Nucleus accumbens (tissue), 56 donors: ENCODE measurements at places on chromosomes 7 and 10.
A peak's percentile ranks its signal among the peaks of the same experiment; 100 is the strongest.

DNA sequence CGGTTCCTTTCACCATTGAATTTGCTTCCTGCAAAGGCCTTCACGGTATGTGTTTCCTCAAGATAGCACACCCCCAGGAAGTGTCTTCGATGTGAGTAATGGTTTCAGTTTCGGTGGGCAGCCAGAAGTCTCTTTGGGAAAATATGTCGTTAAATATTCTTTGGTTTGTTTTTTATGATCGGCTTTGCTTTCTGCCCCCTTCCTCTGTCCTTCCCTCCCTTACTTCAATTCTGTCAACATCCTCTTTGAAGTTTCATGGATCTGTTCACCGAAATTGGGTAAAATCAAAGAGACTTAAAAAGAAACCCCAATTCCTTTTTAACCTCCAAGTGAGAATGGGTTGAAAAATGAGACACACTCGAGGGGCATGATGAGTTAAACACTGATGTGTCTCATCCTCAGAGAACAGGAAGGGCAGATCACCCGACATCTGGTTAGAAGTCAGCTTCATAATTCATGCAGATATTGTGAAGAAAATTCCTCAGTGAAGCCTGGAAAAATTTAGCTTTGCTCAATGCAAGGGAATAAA, 170.8 kb upstream of the HABP2 start:
- DNase-seq, result no peak

DNA sequence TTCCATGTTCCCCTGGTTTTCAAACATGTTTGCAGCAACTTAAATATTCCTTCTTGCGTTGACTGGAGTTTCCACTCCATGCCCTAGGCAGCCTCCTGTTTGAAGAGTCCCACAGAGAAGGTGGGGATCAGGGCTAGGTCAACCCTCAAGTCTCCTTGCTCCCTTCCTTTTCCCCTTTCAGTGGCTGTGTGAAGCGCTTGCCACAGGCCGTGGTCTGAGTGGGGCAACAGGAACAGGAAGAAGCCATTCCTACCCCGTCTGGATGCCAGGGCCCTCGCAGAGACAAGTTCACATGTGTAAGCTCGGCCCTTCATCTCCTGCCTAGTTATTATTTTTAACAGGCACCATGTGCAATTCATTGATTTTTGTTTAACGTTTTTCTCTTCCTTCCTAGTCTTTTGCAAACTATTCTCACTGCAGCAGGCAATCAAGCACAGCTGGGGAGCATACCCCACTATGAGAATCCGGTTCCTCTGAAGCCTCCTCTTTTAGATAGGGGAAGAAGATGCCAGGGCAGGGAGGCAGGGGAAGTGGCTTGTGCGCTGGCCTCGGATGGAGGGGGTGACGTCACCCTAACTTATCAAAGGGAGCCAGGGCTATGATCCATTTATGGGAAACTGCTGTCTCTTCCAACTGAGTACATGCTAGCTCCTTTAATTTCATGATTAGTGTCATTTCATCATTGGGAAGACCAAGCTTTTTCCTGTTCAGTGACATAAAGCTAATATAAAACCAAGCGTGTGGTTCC, 64.2 kb downstream of the PRLHR start:
- no peak for DNase-seq

DNA sequence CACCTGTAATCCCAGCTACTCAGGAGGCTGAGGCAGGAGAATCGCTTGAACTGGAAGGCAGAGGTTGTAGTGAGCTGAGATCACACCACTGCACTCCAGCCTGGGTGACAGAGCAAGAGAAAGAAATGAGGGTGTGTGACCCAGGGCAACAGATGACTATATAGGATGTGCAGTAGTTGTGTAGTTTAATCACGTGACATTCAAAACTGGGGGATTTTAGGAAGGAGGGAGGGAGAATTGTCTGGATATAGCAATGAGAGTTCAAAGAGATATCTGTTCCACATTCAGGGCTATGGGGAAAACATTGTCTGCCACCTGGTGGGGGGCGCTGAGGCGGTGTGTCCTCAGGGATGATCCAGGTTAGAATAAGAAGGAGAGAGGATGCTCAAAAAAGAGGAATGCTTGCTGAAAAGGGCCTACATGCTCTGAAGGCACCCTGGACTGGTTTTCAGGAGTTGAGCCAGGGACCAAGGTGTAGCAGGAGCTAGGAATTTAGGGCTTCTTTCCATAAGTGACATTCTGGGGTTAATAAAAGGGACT, 7.8 kb upstream of the ZYX start:
- DNase-seq, result no peak

- DNase-seq, result no peak
Observed at GRCh38 chr10:24358022-24358421, 149.1 kb downstream of the KIAA1217 start.

- no peak for DNase-seq
Observed at GRCh38 chr7:25389489-25390106, 161.3 kb upstream of the NPVF start.

- no peak for DNase-seq
Observed at GRCh38 chr10:74934100-74934812, 107.9 kb downstream of the KAT6B start.

GRCh38 chr10:3902054-3902808, 117.2 kb upstream of the KLF6 start:
- no peak for DNase-seq

GRCh38 chr7:131859147-131859821, 302.9 kb upstream of the PODXL start:
- peak; percentile 26 for DNase-seq

DNA sequence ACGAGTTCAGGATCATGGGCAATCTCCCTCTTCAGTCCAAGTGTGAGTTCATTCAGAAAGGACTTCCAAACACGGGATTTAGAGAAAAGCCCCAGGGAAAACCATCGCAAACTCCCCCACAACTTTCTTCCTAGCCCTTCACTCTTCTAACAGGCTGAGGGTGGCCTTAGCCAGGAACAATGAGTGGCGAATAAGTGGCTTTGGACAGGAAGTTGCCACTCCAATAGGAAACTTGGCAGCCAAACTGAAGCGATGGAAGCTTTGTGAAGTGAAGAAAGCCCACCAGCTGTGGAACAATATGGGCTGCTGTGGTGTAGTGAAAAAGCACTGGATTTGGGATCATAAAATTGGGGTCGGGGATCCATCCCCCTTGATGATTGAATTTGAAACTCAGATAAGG, 193.2 kb downstream of the TEX36 start:
- no peak for DNase-seq

- no peak for DNase-seq
Observed at GRCh38 chr10:94125856-94126255, 132.1 kb downstream of the PLCE1 start.

GRCh38 chr7:594212-594913, 74.7 kb upstream of the PDGFA start:
- DNase-seq, result no peak

GRCh38 chr10:13909516-13910258, 322.9 kb downstream of the PRPF18 start:
- DNase-seq, result no peak

- DNase-seq, result no peak
Observed at GRCh38 chr10:121796342-121796741, 131.5 kb downstream of the ATE1 start.

DNA sequence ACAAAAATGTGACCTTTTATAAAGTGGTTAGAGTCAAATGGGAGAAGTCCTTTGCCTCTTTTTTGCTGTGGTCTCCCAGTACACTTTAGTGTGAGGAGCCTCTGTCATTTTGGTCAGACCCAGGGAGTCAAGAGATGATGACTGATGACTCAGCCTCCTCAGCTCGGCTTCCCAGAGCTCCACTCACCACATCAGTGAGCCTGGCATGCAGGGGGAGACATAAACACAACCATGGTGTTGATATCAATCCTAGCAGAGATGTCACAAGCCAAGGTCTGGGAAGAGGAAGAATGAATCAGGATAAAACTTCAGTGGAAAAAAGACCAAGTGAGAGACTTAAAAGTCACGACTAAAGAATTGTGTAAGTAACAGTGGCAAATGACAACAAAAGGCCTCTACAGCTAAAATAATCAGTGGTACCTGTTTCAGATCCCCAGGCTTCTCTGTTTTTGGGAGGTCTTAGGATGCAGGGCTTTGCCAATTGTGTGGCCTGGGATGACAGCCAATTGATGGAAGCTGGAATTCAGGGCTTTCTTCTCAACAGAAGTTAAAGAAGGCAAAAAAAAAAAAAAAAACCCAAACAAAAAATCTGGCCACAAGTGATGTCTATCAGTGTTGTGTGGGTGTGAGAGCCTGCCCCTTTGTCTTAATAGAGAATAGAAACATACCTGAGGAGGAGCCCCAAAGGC, 50.2 kb downstream of the TFAM start:
- DNase-seq, result no peak

DNA sequence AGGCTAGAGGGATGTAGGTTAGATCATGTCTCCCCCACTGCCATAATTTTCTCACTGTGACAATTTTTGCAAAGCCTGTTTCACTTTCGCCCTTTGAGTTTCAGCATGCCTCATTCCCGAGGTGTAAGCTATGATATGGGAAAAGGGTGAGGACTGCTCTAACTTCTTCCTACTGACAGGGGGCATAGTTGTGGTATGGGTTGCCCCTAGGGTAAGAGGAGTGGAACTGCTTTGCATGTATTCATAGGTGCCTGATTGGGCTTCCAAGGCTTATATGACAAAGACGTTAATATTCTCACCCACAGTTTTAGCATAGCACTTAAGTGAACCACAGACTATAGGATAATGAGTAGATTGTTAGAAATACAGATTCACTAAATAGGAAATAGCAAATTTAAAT, 148.7 kb downstream of the BBS9 start:
- DNase-seq, result no peak

DNA sequence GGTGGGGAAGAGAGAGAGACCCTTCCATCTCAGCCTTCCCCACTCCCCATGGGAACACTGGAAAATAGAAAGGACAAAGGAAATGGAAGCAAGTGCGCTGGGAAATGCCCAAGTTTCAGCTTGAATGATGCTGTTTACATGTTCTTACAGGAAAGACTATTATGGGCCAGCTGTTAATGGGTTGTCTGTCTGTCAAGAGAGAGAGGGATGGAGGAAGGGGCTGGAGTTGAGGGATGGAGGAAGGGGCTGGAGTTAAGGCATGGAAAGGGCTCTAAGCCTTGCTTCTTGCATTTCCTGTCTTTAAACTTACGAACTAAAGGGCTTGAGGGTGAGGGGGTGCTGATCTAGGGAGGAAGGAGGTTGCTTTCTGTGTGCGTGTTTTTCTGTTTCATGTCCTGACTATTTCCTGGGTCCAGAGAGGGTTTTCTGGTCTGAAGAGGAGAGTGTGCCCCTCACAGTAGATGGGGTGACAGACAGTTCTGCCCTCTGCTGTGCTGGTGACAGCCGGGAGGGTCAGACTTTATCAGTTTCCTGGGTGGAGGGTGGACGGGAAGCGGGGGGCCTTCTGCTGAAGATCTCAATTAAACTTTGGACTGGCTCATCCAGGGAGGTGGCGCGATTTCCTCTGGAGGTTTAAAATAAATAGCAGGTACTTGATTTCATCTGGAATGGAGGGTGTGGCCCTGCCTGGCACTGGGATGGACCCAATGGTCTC, 30.5 kb downstream of the GRK5 start:
- DNase-seq, result no peak

DNA sequence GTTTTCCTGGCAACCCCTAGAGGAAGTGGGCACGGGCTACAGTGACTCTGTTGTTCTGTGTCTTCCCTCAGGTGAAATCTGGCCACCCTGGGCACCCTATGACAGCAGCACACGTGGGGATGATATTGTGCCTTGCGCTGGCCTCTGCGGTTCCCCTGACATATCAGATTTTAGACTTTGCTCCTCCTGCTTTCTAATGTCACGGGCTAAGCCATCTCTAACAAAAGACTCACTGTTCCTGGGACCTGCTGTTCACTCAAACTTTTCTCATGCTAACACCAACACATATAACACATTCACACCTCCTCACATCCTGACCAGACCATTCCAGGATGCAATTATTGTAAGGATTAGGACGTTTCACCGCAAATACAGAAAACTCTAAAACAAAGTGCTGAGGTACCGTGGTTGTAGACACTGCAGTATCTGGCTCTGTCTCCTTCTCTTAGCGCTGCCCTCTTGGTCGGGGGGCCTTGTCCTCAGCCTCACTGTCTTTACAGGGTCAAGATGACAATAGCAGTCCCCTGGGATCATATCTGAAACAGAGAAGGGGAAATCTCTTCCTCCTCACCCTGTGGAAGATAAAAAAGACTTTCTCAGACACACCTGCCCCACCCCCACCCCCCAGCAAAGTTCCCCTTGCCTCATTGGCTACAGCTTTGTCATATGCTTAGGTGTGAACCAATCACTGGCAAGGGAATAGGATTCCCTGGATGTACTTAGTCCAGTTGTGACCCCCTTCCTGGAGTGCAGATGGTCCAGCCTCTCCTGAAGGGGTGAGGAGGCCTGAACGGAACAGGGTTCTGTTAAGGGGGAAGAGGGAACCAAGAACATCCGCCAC, 14.1 kb downstream of the CHN2 start:
- no peak for DNase-seq

DNA sequence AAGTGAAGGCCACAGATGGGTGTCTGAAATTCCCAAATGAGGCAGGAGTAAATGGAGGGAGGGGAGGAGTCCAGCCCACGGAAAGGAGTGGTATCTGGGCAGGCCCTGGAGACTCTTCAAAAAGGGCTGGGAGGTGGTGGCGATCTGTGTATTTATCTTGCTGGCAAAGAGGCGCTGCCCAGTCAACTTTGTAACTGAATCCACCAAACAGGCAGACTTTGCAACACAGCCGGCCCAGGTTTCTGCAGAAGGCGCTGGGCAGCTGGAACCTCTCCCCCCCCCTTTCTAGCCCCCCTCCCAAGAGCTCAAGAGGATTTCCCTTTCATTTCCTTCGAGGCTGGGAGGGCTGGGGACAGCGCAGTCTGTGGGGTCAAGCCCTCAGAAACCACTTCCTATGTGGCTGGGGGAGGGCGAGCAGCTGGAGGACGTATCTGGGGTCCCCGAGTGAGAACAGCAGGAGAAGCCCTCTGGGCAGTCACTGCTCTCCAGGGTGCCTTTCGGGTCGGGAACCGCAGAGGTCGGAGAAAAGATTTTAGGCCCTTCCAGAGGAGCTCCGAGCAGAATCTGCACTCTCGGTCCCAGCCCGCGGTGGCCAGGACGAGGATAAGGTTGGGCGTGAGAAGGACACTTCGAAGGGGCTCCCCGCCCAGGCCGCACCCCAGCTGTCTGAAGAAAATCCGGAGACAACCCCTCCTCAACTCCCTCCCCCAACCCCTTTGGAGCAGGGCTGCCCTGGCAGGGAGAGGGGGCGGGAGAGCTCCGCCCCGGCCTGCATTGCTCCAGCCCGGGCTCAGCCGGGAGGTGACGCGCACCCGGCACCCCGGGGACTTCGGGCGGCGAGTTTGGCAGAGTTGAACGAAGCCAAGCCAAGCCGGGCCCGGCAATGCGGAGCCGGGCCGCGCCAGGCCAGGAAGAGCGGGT, 965 bp downstream of the ZCCHC24 start:
- DNase-seq, result no peak

GRCh38 chr7:77858278-77858677, 59.7 kb downstream of the PHTF2 start:
- no peak for DNase-seq

GRCh38 chr7:43768201-43768886, 9.9 kb downstream of the BLVRA start:
- DNase-seq, result no peak

DNA sequence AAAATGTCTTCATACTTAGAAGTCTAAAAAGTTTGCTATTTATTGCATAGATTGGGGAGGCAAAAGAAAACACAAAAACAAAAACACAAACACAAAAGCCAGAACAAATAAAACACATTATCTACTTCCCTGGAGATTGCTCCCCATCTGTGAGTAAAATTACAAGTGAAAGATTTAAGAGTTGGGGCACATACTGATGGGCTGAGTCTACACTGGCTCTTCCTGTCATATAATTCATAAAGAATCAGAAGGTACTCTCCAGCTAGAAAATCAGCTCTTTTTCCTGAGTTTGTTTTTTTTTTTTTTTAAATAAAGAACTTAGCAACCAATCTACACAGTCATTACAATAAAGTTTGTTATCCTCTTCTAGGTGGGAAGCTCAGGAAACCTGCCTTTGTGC, 192.4 kb upstream of the LRRN3 start:
- no peak for DNase-seq
